ENCODE measurements at places on chromosomes 7 and 10. TPM values are rescaled to one million over a fixed set of nuclear protein-coding genes. Genes with fewer than 3 reads are reported as not detected.

The PLPP4 gene
- total RNA-seq = 3.9 TPM

The CRHR2 gene
- total RNA-seq = not detected

The NEUROD6 gene
- not detected for total RNA-seq

The ADCYAP1R1 gene
- 0.17 TPM for total RNA-seq

The TMEM196 gene
- total RNA-seq = not detected

The SRRM3 gene
- 0.29 TPM for total RNA-seq

The GPRIN2 gene
- total RNA-seq = 0.23 TPM

The STRA8 gene
- total RNA-seq = not detected

The HOXA7 gene
- 21.7 TPM for total RNA-seq

The GTPBP10 gene
- 13.7 TPM for total RNA-seq

The NKX2-3 gene
- not detected for total RNA-seq

The PPP1R17 gene
- total RNA-seq = not detected

The VIPR2 gene
- total RNA-seq = 0.74 TPM

The SPDYE9 gene
- total RNA-seq = not detected

The PCLO gene
- total RNA-seq = 1.3 TPM

The PSD gene
- total RNA-seq = not detected

The GPR26 gene
- total RNA-seq = 0.11 TPM

The AMPH gene
- total RNA-seq = 14.0 TPM

The PRLHR gene
- not detected for total RNA-seq

The FOXI2 gene
- total RNA-seq = not detected

The ENTPD1 gene
- 0.06 TPM for total RNA-seq

The IFIT3 gene
- 31.5 TPM for total RNA-seq

The AKR1C4 gene
- total RNA-seq = not detected
